ENCODE measurements at places on chromosomes 7 and 10.

DNA sequence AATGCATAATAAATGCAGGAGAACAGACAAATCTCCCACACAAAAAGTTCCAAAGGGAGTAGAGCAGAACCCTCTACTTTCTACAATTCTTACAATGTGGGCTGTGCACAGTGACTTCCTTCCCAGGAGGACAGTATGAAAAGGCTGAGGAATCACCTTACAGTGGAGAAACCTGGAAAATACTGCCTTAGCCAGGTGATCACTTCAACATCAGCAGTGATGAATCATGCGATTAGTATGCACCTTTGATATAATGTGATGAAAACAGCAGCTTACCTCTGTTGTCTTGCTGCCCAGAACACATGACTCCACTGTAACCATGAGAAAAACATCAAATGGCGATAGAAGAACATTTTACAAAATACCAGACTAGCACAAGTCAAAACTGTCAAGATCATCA, 329.7 kb upstream of the POM121L12 start:
- no peak for DNase-seq

DNA sequence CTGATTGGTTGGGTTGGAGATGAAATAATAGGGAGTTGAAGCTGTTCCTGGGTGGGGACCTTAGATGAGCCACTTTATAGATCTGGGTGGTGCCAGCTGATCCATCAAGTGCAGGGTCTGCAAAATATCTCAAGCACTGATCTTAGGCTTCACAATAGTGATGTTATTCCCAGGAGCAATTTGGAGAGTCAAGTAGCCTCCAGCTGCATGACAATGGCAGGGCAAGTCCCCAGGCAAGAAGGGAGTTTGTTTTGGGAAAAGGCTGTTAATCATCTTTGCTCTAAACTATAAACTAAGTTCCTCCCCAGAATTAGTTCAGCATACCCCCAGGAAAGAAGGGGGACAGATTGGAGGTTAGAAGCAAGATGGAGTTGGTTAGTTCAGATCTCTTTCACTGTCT, 47.7 kb upstream of the WAPL start:
- no peak for DNase-seq

GRCh38 chr7:4959306-4959705, 319 bp upstream of the MMD2 start:
- no peak for DNase-seq

DNA sequence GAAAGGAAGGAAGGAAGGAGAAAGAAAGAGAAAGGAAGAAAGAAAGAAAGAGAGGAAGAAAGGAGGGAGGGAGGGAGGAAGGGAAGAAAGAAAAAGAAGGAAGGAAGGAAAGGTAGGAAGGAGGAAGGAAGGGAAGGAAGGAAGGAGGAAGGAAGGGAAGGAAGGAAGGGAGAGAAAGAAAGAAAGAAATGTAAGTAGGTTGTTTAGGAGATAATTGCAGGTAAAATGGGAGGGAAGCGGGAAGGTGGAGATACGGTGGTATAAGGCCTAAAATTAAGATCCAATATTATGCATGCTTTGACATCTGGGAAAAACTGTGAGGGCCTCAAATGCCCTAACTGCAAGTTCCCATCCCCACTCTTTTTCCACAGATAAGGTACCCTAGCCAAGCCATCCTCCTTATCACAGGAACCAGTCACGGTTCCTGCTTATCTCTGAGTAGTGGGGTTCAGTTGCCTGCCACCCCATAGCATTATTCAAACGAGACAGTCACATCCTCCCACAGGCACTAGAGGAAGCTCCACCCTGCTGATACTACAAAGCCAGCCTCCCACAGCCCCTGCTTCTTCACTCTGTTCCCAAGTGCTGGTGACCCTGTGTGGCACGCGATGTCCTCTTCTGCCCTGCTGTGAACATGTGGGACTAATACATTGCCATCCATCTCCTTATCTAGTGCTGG, 28.7 kb downstream of the ST8SIA6 start:
- DNase-seq: peak; percentile 48

DNA sequence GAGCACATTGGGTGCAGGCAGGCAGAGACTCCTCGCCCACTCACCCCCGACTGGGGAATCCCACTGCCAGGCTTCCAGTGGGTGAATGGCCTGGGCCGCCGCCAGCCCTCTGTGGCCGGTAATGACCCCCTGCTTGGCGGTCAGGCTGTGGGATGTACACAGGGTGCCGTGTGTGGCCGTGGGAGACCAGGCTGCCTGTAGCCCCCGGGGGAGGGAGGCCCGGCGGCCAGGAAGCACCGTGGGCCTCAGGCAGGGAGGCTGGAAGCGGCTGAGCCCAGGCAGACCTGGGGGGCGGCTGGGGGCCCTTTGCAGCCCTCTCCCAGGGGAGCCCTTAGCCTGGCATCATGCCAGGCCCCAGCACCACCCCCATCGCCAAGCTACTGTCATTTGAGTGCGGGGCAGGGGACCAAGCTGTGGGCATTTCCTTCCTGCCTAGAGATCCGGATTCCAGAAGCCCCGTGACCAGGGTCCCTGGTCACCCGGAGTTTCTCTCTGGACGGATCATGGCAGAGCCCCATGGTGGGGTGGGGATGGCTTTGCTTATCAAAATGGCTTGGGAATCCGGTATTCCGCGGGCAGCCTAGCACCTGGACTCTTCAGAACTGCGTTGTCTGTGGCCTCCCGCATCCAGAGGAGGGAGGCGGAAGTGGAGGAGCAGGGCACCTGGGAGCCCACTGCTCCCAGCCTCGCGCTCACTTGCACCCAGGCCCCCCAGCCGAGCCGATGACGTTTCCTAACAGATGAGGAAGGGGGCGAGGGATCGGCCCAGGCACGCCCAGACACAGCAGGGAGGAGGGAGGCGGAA, 1.1 kb downstream of the TTYH3 start:
- DNase-seq: peak; percentile 67

- no peak for DNase-seq
These were observed 62.3 kb downstream of the ARHGAP21 start for GRCh38 chr10:24661376-24661775.

DNA sequence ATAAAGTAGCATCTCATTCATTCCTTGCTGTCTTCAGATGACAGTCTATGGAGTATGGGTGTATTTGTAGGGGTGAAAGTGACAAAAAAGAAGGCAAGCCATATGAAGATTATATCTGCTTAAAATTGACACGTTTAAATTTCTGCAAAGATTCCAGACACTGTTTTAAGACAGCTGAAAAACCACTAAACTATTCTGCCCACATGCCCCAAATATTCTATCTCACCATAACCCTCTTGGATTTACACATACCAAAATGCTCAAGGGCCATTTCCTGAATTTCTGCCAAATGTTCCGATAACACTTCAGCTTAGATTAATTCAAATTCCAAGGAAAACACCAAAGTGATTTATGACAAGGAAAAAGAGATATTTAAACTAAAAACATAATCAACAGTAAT, 99.9 kb upstream of the IL6 start:
- no peak for DNase-seq

DNA sequence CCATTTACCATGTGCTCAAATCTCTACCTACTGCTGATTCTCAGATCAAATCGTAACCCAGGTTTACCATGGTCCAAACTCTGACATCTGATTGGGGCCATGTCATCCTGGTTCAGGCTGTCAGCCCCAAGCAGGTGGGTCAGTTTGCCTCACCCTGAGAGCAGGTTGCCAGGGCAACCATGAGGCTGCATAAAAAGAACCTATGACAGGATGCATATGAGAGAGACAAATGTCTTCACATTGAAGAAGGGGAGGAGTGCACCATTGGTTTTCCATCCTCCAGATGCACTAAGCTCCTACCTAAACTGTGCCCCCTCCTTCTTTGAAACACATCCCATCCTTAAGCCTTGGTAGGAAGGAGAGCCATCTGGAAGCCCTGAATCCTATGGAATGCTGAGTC, 10.2 kb downstream of the PRSS1 start:
- DNase-seq: no peak

DNA sequence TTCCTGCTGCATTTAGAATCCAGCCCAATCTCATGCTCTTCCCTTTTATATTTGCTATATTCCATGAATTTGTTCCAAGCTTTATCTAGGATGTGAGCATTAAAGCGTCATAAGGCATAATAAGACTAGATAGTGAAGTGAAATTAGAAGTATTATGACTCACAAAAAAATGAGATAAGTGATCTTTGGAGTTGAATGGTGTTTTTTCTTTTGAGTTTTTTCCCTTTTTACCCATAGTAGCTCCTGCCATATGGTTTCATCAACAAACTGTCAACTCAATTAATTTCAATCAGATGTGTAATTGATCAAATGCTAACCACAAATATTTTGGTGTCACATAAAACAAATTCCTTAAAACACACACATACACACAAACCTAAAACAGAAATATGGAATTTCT, 17.0 kb downstream of the KLHDC10 start:
- DNase-seq: no peak

DNA sequence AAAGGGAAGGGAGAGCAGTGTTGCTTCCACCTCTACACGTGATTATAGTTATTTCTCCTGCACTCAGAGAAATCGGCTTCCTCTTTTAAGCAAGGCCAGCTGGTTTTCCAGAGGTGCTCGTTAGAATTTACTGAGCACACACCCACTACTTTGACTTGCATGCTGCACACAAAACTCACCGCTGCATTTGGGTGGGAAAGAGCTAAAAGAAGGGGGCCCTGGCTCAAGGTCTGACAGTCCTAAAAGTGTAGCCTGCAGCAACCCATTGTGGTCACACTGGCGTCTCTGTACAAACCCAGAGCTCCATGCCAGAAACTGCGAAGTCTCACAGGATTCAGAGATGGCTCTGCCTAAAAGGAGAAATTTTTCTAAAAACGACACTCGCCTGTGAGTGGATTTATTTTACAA, 133.7 kb downstream of the SLC25A13 start:
- no peak for DNase-seq

- DNase-seq: no peak
These were observed 42.1 kb downstream of the CYP51A1 start for GRCh38 chr7:92092210-92092609.

- peak; percentile 20 for DNase-seq
These were observed 17.2 kb upstream of the GATA3 start for GRCh38 chr10:8037199-8037801.

DNA sequence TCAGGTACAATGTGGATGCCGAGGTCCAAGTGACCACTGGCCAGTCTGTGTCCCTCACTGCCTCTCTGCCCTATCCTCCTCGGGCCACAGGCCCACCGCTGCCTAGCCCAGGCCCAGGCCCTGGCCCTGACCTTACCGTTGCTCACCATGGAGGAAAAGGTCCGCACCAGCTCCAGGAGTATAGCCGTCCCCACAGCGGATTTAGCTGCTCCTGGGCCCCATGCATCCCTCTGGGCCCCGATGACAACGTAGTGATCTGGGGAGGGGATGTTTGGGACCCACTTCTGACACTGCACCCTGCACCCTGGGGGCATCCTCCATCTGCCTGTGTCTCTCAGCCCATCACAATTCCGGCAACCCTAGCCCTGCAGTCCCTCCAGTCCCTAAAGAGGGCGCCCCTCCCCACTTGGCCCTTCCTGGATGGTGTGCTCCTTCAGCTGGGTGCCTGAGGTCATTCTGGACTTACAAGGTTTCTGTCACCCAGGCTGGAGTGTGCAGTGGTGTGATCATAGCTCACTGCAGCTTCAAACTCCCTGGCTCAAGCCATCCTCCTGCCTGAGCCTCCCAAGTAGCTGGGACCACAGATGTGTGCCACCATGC, 12.1 kb downstream of the TFR2 start:
- DNase-seq: peak; percentile 50

GRCh38 chr7:89283302-89283701, 487.8 kb upstream of the TEX47 start:
- no peak for DNase-seq

Measured in stimulated activated CD4-positive, alpha-beta T cell treated with anti-CD3 and anti-CD28 coated beads, Interleukin-2, amount 100 ng/mL, for 24 hours (primary cell).